ENCODE measurements at places on chromosomes 4 and X.

DNA sequence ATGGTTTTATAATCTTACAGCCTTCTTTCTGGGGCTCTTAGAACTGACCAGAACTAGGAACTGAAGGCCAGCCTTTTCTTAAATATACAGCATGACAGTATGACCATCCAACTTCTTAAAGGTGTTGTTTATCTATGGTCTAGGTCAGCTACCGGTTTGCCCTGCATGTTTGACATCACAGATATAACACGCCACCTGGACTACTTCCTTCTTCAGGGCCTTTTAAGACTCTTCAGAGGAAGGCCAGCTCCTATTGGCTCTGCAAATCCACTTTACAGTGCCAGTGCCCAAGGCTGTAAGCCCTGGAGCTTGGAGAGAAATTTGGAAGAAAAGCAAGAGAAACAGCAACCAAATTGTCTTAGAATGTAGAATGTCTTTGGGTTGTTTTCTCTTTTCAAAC lies 185.5 kb downstream of the MGST2 start:
- DNase-seq, result no peak

DNA sequence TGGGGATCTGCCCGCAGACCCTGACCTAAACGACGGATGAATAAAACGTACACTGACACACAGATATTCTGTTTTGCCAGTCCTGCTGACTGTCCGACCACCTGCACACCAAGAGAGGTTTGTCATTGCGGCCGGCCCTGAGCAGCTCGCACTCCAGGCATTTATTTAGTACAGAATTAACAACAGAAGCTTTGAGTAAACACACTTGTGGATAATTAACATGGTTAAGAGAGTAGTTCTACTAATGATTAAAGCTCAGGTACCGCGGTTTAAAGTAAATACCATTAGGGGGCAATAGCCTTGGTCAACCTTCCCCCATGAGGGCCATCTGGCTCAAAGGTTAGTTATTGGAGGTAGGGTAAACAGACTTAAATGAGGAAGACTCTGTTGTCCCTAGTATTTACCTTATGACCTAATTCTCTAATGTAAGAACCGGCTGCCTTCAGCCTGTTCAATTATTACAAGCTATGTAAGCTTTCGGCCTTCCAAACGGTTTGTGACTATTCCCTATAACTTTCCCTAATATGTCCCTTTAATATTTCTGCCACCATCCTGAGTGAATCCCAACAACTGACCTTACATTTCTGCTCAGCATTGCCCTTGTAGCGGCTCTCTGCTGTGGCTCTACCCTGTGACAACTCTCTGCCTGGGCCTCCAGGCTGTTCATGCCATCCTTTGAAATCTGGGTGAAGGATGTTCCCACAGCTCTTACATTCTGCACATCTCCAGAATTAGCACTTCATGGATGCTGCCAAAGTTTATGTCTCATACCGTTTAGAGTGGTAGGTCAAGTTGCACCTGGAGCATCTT lies 46.9 kb upstream of the SYTL5 start:
- no peak for DNase-seq

GRCh38 chr4:7968262-7968896 lies 28.7 kb upstream of the AFAP1 start:
- no peak for DNase-seq

DNA sequence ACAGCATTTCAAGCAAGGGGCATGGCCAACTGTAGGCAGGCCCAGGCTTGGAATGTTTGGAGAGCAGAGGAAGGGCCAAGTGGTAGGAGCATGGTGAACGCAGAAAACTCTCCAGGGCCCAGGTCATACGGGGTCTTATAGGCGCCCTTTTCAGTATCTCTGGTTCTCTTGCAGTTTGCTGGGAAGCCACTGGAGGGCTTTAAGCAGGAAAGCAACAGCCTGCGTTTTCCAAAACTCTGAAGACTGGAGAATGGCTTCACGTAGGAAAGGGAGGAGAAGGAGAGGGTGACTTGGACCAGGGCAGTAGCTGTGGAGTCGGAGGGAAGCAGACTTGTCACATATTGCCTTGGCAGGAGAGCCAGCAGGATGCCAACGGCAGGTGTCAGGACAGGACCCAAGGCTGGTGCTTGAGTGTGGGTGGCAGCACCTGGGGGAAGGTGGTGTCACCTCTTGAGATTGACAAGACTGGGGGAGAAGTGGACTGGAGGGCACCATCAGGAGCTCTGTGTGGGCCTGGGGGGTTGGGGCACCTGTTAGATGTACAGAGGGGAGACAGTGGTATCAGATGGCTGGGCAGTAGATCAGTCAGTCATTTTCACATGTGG lies 21.9 kb downstream of the TKTL1 start:
- DNase-seq, result peak; percentile 50

GRCh38 chrX:148049441-148049840 lies 68.3 kb downstream of the FMR1NB start:
- peak; percentile 11 for DNase-seq

DNA sequence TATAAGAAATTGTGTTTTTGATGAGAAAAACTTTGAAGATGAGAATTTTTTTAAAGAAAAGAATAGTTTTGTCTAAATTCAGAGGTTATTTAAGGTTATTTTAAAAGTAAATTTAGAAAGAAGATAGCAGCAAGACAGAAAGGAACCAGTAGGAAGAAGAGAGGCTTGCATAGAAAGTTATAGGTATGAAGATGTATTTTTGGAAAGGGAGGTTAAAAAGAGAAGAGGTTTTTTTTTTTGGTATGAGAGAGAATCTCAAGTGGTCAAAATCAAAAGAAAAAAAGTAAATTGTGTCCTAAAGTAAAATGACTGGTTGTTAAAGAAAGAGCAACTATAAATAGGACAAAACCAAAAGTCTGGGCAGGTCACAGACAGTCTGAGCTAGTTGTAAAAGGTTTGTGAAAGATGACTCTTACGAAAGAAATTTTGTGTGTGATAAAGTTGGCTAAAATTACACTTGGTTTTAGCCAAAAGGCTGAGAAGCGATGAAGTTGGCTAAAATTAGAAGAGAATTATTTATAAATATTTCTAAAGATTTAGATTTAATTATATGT lies 16.4 kb upstream of the EIF4E start:
- no peak for DNase-seq

GRCh38 chr4:79598801-79599200 lies 190.8 kb upstream of the GK2 start:
- DNase-seq, result no peak

GRCh38 chr4:6327220-6327917 lies 57.7 kb downstream of the WFS1 start:
- peak; percentile 92 for DNase-seq

DNA sequence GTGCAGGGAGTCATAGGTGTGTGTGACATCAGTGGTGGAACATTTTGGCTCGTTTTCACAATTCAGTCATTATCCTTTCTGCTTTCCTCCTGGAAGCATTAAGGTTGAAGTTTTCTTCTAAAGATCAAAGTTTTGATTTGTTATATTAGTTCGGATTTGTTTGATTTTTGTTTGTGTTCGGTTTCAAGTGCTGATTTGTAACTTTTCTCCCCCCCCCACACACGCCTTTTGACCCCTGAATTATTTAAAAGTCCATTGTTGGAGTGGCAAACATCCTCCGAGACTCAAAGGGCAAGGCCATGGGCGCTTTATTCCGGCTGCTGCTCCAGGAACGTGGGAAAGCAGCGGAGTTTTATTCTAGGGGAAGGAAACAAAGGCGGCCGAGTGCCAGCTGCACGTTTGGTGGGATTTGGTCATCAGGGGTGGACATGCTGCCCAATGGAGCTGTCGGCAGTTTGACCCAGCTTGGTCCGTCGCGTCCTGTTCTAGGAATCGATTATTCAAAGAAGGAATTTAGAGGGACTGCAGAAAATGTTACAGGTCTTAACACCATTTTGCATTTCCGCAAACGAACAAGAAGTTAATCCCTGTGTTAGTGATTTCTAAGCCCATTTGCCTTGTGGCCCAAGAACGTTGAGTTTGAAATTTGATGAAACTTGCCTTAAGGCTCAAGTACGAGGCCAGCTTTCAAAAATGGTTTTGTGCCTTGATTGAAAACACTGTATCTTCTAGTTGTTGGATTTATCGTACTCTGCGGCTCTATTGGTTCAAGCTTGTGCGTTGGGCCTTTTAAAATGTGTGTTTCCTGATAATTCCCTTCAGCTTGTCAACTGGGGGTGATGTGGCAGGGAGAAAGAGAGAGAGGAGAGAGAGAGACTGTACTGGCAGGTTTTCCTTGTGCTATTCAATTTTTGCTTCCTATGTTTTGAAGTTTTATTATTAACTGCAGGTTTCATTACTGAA lies 565 bp upstream of the ZNF41 start:
- DNase-seq, result no peak

GRCh38 chr4:110702326-110702725 lies 79.4 kb upstream of the PITX2 start:
- no peak for DNase-seq

DNA sequence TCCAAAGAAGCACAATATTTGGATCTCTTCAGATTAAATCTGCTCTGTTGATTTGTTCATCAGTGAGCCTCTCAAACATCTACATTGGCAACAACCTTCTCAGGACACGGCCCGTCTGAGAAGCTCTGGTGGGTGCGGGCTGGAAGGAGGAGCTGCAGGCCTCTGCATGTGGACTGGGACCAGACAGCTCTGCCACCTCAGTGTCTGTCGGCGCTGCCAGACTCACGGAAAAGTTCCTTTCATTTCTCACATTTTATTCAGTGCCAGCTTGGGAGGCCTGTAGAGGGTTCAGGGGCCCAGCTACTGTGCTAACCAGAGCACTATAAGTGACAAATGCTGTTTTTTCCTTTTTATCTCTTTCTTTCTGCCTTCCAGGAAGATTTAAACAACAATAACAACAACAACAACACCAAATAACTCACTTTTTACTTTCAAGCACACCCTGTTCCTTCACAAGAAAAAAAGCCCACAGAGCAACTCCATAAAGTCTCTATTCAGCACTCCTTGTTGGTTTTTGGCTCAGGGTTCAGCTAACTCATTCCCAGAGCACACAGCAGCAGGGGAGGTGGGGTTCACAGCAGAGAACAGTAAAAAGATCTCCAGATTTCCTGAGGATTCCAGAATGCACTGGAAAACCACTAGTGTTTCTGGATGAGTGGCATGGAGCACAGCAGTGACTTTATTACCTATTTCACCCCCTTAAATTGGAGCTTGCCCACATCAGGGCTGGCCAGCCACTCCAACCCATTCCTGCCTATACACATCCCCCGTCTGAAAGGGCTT lies 23.2 kb upstream of the HOPX start:
- DNase-seq, result no peak

DNA sequence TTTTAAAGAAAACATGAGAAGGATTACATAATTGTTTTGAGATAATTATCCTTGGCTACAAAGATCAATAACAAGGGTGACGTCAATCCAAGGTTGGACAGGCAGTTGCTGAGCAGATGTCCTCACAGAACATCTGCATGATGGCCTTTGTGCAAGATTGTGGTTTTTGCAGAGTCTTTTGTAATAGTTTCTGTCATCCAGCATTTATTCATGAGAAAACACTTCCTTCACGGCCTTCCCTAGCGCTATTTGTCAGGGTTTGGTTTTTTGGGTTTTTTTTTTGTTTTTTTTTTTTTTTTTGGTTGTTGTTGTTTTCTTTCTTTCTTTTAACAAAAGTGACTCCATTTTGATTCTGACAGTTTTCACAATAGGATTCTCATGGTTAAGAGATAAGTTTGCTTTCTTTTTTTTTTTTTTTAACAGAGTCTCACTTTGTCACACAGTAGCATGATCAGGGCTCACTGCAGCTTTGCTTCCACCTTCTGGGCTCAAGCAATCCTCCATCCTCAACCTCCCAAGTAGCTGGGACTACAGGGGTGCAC lies 31.5 kb upstream of the ELF2 start:
- DNase-seq, result no peak

GRCh38 chr4:161931089-161931488 lies 232.7 kb downstream of the FSTL5 start:
- no peak for DNase-seq

GRCh38 chrX:65772842-65773241 lies 105.4 kb downstream of the MSN start:
- no peak for DNase-seq

- DNase-seq, result peak; percentile 57
Measured at GRCh38 chr4:92387459-92388069, 83.8 kb downstream of the GRID2 start.

DNA sequence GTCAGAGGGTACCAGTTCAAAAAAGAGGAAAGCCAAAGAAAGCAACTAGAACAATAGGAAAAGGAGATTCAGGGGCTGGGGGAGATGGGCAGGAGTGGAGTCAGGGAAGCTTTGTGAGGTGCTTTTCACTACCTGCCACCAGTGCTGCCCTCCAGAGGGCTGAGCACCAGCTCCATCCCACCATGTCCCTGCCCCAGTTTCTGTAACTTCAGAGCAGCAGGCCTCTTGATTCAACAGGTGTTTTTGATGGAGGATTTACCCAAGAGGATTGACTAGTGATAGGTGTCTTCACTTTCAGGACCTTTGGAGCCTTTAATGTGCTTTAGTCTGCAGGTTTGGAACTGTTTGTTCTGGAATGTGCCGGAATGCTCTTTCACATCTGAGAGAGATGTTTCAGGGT lies 12.1 kb downstream of the KIT start:
- DNase-seq, result peak; percentile 27

DNA sequence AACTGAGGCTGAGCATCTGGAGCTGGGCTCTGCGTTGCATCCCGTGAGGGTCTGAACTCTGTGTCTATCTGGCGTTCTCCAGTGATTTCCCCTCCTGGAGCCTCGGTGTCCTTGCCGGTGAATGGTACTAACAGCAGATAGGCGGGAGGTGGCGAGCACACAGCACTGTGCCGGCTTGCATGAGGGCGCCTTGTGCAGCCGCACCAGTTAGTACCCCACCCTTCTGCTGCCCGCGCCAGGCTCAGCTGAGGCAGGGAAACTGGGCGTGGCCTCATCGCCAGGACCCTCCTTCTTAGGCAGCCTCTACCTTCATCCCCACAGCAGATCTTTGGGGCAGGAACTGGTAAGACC lies 42.7 kb downstream of the SORCS2 start:
- no peak for DNase-seq

GRCh38 chrX:42496239-42496638 lies 281.7 kb downstream of the PPP1R2C start:
- DNase-seq, result no peak

GRCh38 chrX:39904816-39905537 lies 192.8 kb downstream of the BCOR start:
- no peak for DNase-seq

GRCh38 chr4:151202851-151203455 lies 74.0 kb upstream of the PRSS48 start:
- DNase-seq, result no peak

DNA sequence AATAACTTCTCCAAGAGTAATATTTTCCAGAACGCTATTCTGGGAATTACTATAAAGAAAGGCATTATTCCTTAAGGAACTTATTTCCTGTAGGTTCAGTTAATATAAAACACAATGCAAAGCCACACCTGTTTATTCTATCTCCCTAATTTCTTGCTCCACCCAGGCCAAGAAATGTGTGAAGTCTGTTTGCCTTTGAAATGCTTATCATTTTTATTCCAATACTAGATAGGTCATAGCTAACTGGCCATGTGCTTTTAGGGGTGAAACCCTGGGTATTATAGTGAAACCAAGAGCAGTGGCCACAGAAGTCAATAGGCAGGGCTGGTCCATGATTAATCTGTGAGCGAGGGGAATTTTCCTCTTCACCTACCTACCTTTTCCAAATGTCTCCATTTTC lies 14.8 kb downstream of the CXCL3 start:
- DNase-seq, result no peak

GRCh38 chr4:86939729-86940575 lies 5.1 kb downstream of the AFF1 start:
- no peak for DNase-seq

GRCh38 chrX:94695910-94696309 lies 1021.9 kb downstream of the FAM133A start:
- DNase-seq, result peak; percentile 1

GRCh38 chr4:73718375-73719373 lies 21.7 kb upstream of the CXCL8 start:
- DNase-seq, result no peak

- DNase-seq, result no peak
Measured at GRCh38 chr4:141301216-141301615, 80.5 kb downstream of the ZNF330 start.

GRCh38 chr4:70754470-70754869 lies 32.7 kb downstream of the RUFY3 start:
- DNase-seq, result no peak

All from iPS-NIHi11 (cell line).